Activated CD8-positive, alpha-beta memory T cell treated with anti-CD3 and anti-CD28 coated beads, Interleukin-2, amount 10 ng/mL, durations not matched to agents 7 days and 5 days (primary cell): ENCODE measurements at places on chromosomes 4 and X.
A peak's percentile ranks its signal among the peaks of the same experiment; 100 is the strongest.

DNA sequence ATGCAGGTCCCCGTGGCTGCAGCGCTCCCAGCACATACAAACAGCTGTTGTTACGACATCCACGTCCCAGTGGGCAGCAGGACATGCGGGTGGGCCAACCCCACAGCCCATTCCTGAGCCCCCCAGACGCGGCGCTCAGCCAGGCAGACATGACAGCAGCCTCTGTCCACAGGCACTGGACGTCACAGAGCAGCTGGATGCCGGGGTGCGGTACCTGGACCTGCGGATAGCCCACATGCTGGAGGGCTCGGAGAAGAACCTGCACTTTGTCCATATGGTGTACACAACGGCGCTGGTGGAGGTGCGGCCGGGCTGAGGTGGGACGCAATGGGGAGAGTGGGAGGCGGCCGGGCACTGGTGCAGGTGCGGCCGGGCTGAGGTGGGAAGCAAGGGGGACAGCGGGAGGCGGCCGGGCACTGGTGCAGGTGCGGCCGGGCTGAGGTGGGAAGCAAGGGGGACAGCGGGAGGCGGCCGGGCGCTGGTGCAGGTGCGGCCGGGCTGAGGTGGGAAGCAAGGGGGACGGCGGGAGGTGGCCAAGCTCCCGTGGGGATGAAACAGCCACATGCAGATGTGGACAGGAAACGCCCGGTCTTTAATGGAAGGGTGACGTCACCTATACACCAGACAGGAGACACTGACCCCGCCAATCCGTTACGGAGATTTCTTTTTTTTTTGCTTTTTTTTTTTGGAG, 9.4 kb downstream of the PLCXD1 start:
- DNase-seq = no peak

DNA sequence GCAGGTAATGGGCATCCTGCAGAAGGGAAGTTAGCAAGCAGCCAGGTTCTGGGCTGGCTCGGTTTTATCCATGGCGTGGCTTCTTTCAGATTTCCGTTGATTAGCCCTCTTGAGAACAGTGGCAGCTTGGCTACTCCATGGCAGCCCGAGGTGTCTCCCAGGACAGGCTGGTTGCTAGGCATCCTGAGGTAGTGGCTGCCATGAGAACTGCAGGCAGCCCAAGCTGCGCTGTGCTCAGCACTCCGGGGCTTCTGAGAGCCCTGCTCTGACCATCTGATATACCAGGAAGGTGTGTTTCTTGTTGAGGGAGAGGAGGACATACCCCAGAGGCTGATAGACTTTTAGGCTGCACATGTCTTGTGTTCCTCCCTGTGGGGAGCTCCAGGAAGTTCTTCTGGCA, 253.4 kb upstream of the CASK start:
- DNase-seq = no peak

- DNase-seq = no peak
These were observed 158.0 kb downstream of the SH2D1A start for GRCh38 chrX:124504111-124504983.

DNA sequence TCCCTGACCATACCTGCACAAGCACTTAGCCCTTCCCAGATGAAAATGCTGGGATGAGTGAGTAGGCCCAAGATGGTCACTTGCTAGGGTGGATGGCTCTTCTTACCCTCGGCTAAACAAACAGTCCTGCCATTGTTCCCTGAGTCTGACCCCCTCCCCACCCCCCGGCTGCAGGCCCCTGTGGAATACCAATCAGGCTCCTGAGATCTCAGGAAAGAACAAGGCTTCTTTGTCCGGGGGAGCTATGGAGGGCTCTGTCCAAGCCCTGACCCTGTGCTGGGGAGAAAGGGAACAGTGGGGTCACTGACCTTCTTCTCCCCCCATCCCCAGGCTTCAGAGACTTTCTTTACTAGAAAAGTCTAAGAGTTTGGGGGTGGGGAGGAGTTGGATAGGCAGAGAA, 6.0 kb downstream of the PLP1 start:
- no peak for DNase-seq

DNA sequence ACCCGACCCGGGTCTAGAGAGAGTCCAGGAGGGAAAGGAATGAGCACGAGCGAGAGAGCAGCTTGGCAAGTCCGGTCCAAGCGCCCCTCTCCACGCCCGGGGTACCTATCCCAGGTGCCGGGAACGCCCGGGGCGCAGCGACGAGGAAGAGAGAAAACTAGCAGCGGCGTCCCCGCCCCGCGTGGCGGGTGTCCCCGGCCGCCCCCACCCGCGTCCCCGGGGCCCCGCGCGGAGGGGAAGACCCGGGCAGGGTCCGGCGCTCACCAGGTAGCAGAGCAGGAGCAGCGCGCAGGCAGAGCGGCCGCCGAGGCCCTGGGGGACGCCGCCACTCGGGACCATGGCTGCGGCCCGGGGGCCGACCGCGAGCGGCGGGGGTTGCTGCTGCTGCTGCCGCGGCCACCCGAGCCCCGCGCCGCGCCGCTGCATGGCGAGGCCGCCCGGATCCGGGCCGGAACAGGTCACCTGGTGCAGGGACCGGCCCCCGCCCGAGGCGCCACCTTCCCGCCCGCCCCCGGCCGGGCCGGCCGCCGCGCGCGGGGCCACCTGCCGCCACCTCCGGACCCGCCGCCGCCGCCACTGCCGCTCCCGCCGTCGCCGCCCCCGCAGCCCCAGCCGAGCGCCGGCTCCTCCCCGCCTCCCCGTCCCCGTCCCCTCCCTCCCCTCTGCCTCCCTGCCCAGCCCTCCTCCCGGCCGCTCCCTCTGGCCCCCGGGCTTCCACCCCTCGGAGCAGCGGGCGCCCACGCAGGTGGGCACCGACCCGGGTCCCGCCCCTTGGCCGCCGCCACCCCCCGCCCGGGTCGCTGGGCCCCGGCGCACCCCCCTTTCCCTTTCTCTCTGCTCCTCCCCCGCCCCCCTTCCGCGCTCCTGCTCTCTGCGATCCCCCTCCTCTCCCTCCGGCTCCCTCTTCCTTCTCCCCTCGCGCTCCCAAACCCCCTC, at the start of gene SEL1L3:
Gene SEL1L3 (minus strand): TSS at position 578 of the 936 bp plus-strand sequence. CDS start 152 bp downstream, at position 426.
- peak; percentile 61 for DNase-seq

DNA sequence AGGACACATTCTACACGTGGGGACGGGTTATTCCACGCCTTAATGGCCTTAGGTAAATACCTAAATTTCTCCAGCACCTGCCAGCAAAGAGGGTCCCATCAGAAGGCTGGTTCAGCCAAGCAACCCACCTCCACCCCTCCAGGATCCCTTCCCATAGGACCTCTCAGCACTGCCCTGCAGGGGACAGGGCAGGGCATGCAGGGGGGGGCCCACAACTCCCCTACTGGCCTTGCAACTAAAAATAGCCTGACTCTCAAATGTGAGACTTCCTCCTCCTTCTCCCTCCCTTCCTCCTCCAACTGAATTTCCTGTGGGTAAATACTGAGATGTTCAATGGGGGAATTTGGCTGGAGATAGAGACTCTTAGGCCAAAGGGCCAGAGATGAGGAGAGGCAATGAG, 6.3 kb downstream of the LAS1L start:
- no peak for DNase-seq
